ENCODE measurements at places on chromosomes 6 and 20.

GRCh38 chr6:26383624-26384417 is 913 bp downstream of the BTN2A2 start:
- no peak for DNase-seq

GRCh38 chr20:2114990-2115681 is 13.5 kb downstream of the STK35 start:
- no peak for DNase-seq

DNA sequence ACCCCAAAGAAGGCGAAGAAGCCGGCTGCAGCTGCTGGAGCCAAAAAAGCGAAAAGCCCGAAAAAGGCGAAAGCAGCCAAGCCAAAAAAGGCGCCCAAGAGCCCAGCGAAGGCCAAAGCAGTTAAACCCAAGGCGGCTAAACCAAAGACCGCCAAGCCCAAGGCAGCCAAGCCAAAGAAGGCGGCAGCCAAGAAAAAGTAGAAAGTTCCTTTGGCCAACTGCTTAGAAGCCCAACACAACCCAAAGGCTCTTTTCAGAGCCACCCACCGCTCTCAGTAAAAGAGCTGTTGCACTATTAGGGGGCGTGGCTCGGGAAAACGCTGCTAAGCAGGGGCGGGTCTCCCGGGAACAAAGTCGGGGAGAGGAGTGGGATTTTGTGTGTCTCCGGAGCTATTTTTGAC is 69.6 kb downstream of the HFE start:
- DNase-seq: no peak

GRCh38 chr20:56382696-56383095 is 9.3 kb downstream of the AURKA start:
- DNase-seq: no peak

- no peak for DNase-seq
Observed at GRCh38 chr6:14243597-14243996, 126.0 kb downstream of the CD83 start.

DNA sequence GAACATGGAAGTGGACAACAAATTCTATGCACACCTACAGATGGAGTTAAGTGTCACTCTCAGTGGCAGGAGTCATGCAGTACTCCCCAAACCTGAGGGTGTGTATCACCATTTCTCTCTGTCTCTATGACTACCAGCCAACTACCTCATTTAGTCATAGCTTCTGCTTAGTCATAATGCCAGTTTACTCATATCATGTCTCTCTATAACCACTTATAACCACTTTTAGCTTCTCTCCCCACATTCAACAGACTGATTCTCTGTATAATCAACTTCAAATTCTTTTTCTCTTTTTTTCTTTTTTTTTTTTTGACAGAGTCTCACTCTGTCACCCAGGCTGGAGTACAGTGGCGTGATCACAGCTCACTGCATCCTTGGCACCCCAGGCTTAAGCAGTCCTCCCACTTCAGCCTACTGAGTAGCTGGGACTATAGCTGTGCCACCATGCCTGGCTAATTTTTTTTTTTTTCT is 13.8 kb upstream of the GTF3C6 start:
- no peak for DNase-seq

DNA sequence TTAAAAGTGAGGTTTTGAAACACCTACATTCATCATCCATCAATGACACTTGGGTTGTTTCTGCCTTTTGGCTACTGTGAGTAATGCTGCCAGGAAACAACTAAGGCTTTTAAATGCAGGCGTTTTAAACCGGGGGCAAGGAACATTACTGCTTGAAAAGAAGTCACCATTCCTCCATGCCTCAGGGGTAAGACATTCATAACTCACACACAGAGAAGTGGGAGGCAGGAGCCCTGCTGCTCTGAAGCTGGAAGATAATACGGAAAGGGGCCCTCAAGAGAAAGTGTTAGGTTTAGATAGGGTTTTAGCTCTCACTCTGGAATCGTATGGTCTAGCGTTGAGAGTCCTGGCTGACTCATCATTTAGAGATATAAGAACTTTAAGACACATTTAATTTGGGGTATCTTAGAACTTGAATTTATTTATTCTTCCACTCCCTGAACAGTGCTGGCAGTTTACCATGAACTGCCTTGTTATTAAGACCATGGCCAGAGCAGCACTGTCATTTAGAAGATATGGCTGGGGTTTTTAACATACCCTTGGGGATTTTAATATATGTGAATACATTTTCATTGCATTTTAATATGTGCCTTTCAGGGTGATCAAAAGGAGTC is 1.8 kb downstream of the TUBB1 start:
- DNase-seq: no peak

DNA sequence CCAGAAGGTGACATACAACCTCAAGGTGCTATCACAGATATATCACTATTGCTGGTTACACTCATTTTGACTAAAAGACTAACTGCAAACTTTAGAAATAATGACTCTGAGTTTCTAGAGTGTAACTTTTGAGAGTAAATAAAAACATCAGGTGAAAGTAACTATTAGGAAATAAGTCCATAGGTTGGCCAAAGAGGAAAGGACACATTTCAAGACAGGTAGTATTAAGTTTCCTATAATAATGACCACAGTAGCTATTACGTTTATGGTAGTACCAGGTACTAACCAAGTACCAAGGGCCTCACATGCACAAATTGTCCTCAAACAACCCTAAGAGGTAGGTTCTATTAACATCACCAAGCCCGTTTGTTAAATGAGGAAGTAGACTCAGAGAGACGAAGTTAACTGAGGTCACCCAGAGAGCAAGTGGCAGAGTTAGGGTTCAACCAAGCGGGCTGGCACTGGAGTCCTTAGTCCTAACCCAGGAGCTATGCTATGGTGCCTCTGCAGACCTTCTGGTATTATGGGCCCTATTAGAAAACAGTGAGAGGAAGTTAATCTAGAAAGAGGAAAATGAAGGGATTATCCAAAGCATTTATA is 36.8 kb downstream of the HEBP2 start:
- no peak for DNase-seq

DNA sequence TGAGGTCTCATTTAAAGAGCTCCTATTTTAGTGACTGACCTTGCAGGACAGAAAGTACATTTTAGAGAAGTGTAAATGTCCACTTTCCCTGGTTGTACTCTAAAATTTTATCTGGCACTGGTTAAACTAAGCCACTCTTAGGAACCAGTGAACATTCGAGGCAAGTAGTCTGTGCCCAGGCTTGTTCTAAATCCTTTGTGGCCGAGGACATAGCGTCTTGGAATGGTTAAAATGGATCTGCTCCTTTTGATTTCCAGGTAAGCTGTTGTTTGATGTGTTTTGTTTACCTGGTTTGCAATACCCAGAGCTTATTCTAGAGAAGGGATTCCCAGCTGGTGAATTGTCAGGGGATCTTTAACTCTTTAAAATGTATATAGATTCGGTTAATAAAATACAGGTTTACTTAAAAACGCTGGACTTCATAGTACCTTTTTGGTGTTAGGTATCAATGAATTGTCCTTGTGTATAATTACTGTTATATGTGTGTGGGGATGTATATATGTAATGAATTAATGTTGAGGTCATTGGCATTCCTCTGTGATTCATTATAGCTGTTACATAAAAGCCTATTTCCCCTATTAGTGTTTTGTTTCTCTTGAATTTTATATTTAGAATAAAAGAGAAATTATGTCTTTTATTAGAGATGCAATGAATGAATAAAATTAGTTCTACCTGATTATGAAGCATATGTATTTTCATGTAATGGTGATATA is 15.8 kb downstream of the SNX9 start:
- no peak for DNase-seq

DNA sequence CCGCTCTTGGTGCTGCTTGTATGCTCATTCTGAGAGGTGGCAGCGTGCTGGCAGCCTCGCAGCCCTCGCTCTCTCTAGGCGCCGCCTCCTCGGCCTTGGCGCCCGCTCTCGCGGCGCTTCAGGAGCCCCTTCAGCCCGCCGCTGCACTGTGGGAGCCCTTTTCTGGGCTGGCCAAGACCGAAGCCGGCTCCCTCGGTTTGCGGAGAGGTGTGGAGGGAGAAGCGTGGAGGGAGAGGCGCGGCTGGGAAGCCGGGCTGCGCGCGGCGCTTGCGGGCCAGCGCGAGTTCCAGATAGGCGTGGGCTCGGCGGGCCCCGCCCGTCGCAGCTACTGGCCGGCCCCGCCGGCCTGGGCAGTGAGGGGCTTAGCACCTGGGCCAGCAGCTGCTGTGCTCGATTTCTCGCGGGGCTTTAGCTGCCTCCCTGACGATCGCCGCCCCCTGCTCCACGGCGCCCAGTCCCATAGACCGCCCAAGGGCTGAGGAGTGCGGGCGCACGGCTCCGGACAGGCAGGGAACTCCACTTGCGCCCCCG is 19.5 kb upstream of the FAM8A1 start:
- no peak for DNase-seq

GRCh38 chr6:116268589-116269293 is 11.0 kb downstream of the TSPYL1 start:
- DNase-seq: no peak

GRCh38 chr6:4806337-4806725 is 30.1 kb downstream of the CDYL start:
- DNase-seq: no peak

GRCh38 chr20:61797200-61797599 is 268.5 kb downstream of the TAF4 start:
- DNase-seq: no peak

- no peak for DNase-seq
Observed at GRCh38 chr6:7004581-7005297, 103.0 kb upstream of the RREB1 start.

- DNase-seq: no peak
Observed at GRCh38 chr6:151437401-151437800, 14.5 kb downstream of the RMND1 start.

DNA sequence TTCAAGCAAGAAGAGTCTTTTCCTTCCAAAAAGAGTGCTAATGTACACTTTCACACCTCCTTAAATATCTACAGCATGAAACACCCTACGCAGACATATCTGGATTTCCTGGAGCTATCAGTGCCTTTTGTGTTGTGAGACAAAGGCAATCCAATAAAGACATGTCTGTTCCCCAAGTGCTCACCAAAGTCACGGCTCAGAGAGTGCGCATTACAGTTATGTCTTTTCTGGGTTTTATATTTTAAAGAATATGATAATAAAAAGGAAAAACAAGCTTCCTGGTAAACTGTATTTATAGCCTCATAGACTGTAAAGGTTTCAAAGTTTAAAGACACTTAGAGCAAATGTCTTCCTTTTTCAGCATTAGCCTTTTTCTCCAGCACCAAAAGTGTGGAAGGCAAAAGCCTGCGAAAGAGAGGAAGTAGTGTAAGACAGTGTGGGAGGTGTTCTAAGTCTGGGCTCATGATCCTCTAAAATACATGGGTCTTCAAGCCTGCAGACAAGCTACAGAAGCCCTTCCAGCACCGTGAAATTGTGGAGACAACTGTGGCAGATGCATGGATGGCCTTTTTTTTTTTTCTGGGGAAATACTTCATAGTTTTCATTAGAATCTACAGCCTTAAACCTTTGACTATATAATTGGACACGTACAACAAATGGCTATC is 135.0 kb upstream of the SLC35B3 start:
- DNase-seq: no peak

DNA sequence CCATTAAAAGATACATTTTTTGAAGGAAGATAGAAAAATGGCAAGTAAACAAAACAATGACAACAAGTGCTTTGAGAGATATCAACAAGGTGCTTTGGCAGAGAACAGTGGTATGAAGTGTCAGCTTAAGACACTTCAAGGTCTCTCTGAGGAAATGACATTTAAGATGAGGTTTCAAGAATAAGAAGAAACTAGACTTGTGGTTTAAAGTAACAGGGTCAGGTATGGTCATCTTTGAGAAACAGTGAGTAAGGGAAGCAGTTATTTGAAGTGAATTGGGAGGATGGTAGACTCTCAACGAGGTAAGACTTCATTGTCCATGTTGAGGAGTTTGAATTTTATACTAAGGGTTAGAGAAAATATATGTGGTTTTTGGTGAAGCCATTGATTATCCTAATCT is 77.8 kb downstream of the SYCP2L start:
- no peak for DNase-seq

GRCh38 chr20:63702751-63703470 is 4.9 kb downstream of the ARFRP1 start:
- DNase-seq: no peak

DNA sequence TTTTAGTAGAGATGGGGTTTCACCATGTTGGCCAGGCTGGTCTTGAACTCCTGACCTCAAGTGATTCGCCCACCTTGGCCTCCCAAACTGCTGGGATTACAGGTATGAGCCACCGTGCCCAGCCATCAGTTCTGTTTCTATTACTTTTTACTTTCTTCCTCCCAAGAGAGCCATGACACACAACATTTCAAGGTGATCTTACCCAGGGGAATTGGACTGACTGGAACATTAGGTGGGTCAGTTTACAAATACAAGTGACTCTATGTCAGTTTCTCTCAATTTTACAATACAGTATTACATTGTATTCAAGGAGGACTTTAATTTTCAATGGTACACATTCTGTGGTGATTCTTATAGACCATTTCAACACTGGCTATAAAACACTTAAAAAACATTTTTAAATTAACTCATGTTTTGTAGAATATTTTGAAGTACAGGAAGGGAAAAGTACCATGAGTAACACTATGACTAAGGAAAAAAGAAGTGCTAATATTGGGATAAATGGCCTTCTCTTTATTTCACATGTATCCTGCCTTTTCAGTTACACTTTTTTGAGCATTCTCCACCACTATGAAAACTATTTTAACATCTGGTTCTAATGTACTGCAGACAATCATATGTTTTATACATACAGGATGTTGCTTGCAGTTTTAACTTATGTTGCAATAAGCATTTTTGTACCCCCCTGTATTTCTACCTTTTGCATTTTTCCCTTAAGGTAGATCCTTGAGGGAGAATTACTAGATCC is 8.4 kb downstream of the TPBG start:
- DNase-seq: no peak

GRCh38 chr6:133991096-133991593 is 38.1 kb downstream of the TBPL1 start:
- DNase-seq: no peak

DNA sequence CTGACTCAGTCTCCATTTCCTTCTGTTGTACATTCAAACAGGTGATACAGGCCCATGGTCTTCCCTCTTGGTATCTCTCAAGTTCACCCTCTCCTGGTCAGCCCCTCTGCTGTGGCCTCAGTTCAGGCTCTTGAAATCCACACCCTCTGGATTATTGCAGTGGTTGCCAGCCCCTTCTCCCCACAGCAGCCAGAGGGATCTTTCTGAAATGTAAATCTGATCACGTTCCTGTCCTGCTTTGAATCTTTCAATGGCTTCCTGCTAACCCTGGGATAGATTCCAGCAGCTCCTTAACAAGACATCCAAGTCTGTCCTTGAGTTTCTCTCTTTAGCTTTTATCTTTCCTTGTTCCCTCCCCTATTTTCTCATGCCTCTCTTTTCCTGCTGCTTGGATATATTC is 22.2 kb downstream of the CHMP4B start:
- DNase-seq: no peak
